ENCODE measurements at places on chromosomes 4 and X.

GRCh38 chr4:8537041-8537461, 43.1 kb upstream of the GPR78 start:
- no peak for DNase-seq

DNA sequence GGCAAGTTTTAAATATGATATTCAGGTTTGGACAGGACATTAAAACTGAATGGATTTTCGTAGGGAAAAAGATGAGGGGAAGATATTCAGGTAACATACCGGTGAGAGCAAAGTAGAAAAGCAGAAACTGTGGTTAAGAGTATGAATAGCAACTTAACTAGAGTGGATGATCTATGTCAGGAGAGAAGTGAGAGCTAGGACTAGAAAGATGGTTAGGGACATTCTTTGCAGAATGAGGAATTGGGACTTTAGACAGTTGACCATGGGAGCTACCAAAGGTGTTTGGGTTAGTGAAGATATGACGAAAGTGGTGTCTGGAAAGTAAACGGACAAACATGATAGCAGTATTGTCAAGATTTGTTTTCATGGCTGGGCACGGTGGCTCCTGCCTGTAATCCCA, 45.2 kb downstream of the ANXA5 start:
- DNase-seq = no peak

DNA sequence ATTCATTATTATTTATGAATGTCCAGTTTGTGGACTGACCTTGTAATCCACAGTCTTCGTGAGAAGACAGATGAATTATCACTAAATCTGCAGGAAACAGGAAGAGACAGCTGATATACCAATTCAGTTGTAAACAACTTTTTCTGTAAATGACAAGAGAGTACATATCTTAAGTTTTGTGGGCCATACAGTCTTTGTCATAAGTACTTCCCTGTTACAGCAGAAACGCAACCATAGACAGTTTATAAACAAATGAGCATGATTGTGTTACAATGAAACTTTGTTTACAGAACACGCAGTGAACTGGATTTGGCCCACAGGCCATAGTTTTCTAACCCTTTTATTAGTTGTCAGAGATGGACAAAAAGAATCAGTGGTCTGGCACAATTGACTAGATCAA, 443.4 kb downstream of the PDGFC start:
- no peak for DNase-seq

DNA sequence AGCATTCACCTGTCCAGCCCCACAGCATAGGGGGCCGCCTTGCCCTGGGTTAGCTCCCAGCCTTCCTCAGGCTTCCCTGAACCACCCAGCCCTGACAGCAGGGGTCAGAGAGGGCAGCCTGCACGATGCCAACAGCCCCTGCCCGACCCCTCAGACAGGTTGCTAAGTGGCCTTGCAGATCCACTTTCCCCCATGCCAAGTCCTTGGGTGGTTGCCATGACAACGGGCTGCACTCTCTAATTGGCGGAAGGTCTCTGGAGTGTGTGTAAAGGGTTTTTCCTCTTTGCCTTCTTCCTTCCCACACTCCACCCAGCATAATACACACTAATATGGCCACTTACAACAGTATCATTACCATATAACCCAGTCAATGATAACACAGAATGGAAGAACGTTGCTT, 99.6 kb upstream of the AFAP1 start:
- DNase-seq = peak; percentile 81

GRCh38 chr4:56227301-56227835, 159.9 kb downstream of the AASDH start:
- DNase-seq = no peak

GRCh38 chr4:145934434-145935047, 4.1 kb downstream of the ZNF827 start:
- DNase-seq = no peak

DNA sequence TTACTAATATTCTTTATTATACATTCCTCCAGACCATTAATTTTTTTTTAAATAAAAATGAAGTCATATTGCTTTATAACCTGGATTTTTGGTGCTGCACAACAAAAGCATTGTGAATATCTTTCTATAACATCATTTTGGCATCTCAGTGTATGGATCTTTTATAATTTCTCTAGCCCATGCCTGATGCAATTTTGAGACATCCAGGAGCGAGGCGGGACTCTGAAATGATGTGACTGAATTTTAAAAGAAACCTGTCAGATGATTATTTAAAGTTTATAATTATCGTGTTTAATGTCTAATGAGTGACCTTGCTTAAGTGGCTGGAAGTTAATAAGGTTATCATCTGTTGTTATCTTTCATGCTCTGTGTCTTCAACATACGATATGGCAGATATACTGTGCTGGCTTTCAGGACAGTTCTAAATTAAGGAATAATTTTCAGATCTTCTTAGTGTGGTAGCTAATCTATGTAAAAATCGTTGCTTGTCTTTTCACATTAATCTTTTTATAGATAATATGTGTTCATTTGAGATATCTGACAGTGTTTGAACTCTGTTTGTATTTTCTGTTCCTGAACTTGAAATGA, 58.8 kb downstream of the KIT start:
- no peak for DNase-seq

- DNase-seq = no peak
Observed at GRCh38 chr4:102343964-102344519, 1.2 kb downstream of the SLC39A8 start.

DNA sequence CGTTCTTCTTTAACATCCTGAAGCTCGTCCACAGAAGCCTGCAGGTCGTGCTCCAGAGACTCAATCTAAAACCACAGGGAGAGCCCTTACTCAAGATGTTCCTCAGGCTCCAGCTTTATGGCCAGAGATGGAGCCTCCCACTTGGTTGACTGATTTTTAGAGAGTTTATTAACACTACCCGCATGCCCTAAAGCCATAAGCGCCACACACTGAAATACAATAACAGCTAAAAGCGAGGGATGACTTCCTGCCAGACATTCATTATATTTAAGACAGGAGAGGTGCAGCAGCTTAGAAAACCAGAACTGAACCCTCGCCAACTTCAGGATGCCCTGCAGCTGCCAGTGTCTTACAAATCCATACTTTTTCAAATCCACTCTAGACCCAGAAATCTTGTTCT, 42.0 kb downstream of the SOD3 start:
- no peak for DNase-seq

GRCh38 chr4:73844806-73845205, 8.3 kb upstream of the PF4V1 start:
- no peak for DNase-seq

GRCh38 chr4:113383111-113383785, 333.8 kb downstream of the ANK2 start:
- DNase-seq = no peak

Measured in SK-N-DZ (cell line).